HFFc6 (cell line): ENCODE measurements at places on chromosomes 12 and 14.

DNA sequence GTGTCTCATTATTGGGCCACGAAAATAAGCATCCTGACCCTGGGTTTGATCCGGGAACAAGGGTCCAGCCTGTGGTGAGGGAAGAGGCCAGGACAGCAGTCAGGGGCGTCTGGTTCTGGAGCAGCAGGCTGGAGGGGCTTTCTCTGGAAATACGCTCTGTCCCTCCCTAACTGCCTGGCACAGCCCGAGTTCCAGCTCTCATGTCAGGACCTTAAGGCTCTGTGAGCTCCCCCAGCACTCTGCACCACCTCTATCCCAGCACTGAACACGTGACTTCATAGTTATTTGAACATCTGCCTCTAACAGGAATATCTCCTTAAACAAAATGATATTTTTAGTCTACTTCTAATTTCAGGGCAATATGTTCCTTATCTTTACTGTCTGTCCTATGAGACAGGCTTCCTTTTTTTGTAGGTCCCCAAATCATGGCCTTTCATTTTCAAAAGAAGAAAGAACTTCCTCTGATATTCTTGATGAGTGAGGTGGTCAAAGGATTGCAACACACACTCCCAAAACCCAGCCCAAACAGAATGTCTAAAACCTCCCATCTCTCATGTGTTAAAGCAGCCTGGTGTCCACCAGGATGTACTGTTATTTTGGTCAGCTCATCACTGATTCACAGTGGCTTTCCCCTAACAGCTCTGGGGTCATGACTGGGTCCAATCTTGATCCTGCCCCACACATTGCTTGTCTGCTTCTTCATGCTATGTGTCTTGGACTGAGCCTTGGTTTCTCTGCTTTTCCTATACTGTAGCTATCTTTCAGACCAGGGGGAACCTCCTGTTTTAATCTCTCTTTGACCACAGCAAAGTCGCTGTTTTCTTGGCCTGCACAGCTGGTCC lies 9.7 kb downstream of the AQP6 start:
- peak; percentile 23 for DNase-seq

- no peak for DNase-seq
Measured at GRCh38 chr14:29352706-29353080, 575.0 kb downstream of the PRKD1 start.

- DNase-seq = peak; percentile 20
Measured at GRCh38 chr14:77641534-77642341, 25.3 kb upstream of the SPTLC2 start.

DNA sequence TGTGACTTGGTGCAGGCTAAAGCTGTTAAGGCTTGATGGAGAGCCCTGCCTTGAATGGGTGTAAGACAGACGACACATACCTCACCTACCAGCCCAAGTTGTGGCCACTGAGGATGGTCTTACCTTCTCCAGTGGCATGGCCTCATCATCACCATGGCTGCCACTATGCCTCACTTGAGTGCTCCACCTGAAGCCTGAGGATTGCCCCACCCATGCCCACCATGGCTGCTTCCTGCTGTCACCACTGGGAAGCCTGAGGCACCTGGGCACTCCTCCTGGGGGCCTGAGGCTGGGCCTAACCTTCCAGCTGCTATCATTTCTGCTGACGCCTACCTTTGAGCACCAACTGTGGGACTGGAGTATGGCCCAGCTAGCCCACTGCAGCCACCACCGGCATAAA lies 1605.7 kb upstream of the FLRT2 start:
- DNase-seq = no peak

- DNase-seq = no peak
Measured at GRCh38 chr12:47282206-47282605, 202.4 kb upstream of the AMIGO2 start.

DNA sequence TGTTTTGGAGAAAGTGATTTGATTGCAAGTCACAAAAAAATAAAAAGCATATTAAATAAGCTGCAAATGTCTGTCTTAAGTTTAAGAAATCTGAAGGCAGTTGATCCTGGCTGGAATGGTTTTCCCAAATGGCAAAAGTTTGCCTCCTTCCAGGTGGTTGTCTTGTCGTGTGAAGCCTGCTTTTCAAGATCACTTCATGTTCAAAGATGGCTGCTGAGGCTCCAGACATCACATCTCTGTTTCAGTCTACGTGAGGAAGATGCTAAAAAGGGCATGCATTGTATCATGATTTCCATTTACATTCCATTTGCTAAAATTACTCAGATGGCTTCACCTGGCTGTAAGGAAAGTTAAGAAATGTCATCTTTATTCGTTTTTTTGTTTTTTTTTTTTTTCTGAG lies 31.6 kb upstream of the HMGA2 start:
- no peak for DNase-seq

- DNase-seq = peak; percentile 32
Measured at GRCh38 chr12:118188690-118189371, 52.9 kb downstream of the PEBP1 start.

DNA sequence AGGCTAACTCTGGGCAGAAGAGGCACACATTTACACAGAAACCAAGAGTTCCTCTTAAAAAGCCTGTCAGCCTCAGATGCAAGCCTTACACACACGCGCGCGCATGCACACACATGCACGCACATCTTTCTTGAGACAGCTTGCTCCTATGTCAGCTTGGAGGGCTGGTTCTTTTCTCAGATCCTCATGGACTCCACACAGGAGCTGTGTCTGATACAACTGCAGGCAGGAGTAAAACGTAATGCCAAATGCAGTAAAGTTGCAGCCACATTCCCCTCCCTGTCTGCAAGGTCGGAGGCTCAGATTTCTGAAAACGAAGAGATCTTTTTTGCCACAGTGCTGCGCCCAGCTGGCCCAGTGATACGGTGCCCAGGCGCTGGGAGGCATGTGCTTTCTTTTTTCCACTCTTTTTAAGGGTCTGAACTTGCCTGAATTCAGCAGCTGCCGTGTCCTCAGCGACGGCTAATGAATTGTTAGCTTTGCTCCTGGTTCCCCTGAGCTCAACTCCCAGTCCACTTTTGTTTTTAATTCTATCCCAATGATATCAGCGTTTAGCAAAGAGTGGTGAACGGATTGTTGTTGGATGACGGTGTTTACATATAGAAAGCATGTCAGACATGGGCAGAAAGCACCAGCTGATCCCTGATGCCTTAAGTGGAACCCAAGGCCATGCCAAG lies 72.9 kb upstream of the FOXN3 start:
- no peak for DNase-seq

GRCh38 chr14:72549026-72549425 lies 344.9 kb downstream of the DPF3 start:
- no peak for DNase-seq

DNA sequence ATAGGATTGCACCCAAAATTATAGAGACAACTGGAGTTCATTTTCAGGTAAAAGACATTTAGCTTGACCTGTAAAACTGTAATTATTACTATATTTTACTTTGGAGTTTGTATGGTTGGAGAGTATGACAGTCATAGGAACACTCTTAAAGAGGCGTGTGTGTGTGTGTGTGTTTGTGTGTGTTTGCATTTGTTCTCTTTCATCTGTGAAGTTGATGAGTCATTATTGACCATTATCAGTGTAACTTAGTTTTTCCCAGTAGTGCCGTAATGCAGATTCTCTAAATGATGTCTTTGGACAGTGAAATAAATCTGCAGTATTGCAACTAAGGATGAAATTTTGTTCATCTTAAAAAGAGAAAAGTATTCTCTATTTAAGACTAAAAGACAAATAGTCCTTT lies 13.0 kb downstream of the WASHC4 start:
- DNase-seq = no peak

DNA sequence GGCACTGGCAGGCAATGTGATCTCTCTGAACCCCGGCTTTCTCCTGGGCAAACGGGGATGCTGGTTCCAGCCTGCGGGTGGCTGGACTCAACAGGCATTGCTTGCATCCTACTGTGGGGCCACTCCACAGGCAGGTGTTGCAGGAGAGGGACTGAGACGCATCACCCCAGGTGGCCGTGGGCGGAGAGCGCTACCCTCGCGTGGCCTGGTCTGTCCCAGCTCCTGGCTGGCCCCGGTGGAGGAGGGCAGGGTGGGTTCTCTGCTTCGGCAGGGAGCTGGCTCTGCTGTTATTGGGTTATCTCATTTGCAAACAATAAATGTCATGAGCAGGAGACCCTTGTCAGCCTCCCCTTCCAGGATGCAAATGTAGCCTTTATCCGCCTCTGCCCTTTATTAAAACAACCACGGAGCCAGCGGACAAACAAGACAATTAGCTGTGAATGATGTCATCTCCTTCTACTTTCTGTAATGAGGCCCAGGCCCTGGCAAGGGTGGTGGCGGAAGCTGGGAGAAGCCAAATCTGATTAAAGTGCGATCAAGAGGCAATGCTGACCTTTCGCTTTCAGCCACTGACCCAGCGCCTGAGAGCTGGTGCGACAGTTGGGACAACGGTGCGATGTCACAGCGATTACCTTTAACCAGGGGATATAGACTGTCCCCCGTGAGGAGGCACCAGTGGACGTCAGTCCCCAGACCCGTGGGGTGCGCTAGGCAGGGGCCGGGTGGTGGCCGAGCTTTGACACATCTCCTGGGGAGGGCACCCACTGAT lies 161.8 kb downstream of the KIF26A start:
- DNase-seq = no peak

DNA sequence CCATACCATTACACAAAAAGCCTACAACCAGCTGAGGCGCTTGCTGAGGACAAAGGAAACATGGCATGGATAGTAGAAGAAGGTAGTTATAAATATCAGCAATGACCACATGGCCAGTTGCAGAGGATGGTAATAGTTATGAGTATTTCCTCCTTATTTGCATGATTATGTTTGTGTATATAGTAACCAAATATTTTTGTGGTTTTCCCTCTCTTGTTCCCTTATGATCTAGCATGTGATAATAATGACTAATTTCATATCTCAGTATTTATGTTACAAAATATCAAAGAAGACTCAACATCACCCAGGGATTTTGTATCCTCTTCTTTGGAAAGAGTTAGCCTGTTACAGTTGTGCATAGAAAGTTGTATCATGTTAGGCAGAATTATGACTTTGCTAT lies 13.5 kb upstream of the CATSPERB start:
- no peak for DNase-seq

GRCh38 chr12:114747012-114747858 lies 63.3 kb upstream of the TBX3 start:
- DNase-seq = no peak

DNA sequence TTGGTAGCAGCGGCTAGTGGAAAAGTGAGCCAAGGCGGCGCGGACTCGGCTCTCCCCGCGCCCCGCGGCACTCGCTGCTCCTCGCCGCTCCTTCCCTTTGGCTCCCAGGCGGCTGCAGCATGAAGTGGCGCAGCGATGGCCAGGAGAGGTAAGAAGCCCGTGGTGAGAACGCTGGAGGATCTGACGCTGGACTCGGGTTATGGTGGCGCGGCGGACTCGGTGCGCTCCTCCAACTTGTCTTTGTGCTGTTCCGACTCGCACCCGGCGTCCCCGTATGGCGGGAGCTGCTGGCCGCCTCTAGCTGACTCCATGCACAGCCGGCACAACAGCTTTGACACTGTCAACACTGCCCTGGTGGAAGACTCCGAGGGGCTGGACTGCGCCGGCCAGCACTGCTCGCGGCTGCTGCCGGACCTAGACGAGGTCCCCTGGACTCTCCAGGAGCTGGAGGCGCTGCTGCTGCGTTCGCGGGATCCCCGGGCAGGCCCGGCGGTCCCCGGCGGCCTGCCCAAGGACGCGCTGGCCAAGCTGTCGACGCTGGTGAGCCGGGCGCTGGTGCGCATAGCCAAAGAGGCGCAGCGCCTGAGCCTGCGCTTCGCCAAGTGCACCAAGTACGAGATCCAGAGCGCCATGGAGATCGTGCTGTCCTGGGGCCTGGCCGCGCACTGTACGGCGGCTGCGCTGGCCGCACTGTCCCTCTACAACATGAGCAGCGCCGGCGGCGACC lies 225.6 kb upstream of the CRY1 start:
- no peak for DNase-seq

- DNase-seq = no peak
Measured at GRCh38 chr12:21662122-21662792, 4.6 kb upstream of the LDHB start.

DNA sequence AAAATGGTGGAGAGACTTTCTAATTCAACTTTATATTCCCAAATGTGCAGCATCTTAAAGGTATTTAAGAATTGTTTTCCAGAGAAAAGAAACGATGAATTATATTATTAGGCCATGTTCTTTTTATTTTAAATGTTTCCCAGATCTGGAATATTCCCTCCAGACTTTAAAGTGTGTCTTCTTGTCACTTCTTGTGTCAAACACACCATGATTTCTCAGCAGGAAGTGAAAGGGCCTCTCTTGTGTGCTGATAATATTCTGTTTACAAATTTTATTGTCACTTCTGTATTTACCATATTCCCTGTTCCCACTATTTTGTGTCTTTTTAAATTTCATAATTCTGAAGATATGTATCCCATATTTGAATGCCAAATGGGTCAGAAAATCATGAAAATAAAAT lies 455.0 kb upstream of the FLRT2 start:
- DNase-seq = no peak

DNA sequence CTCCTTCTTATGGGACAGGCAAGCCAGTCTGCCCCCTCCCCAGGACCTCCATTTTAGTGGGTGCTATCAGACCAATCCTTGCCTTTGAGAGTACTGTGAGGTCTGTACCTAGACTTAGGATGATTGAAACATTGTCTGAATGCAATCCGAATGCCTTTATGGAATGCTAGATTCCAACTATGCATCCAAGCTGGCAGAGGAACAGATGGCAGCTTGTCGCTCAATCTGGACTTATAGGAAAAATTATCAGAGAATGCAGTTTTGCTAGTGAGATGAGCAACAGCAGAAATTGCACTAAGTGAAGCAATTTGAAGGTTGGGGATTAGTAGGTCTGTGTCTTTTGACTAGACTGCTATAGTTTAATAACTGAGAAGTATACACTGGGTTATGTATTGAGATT lies 109.1 kb downstream of the DYRK2 start:
- no peak for DNase-seq

GRCh38 chr14:61927520-61927919 lies 165.3 kb downstream of the SNAPC1 start:
- peak; percentile 57 for DNase-seq

DNA sequence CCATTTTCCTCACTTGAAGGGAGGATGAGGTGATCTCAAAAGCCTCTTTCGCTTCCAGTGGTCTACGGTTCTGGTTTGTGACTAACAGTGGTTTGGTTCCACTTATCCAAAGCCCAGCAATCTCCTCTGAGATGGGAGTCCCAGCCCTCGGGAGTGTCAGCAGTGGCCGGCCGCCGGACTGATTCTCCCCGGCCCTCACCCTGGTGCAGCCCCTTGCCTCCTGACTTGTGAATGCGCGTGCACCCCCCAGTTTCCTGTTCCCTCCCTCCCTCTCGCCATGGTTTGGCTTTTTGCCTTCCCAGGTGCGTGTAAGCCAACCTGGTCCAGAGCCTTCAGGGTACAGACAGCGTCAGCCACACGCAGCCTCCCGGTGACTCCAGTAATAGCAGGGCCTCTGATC lies 74.5 kb downstream of the B4GALNT3 start:
- DNase-seq = no peak
